ENCODE measurements at places on chromosomes 6 and 20. TPM values are rescaled to one million over a fixed set of nuclear protein-coding genes. Genes with fewer than 3 reads are reported as not detected.

- no peaks in the 10 kb centered on the region for H3K36me3 ChIP-seq
- H3K4me3 ChIP-seq = no peak overlapping the region
- DNase-seq = no peak
- peaks cover 19% of the 10 kb centered on the region for H3K4me1 ChIP-seq
- no peak overlapping the region for H3K27ac ChIP-seq
- H3K27me3 ChIP-seq = peaks cover 35% of the 10 kb centered on the region
Observed at GRCh38 chr6:168273441-168274036, 46.0 kb downstream of the DACT2 start.

DNA sequence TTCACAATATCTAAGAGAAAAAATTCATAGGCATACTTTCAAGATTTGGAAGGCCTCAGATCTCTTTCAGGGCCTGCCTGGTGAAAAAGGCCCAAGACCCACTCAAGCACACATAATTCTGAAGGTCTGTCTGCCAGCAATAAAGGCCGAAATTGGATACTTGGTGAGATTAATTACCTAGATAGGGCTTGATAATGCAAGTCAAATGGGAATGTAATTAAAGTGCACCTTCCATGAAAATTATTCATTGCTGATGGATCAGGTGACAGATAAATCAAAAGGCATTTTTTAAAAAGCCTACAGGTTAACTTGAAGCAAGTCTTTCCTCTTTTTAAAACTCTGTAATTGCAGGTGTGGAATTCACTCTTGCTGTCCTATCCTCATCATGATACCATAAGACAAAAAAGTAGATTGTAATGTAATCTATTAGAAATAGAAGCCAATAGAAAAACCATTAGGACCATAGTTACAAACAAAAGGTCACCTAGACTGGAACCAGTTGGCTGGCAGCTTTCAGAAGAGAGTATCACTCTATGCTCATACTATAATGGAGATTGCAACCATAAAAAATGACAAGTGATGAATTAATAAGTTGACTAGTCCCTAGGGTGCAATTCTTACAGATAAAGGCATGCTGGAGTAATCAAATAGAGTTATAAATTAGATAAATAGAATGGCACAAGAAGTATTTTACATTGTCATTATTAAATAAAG is 77.3 kb downstream of the EPHA7 start:
- no peak for DNase-seq
- H3K4me3 ChIP-seq = no peak overlapping the region
- no peaks in the 10 kb centered on the region for H3K36me3 ChIP-seq
- H3K4me1 ChIP-seq = no peaks in the 10 kb centered on the region

Gene LPA
- not detected for total RNA-seq

- H3K36me3 ChIP-seq = no peaks in the 10 kb centered on the region
- H3K27me3 ChIP-seq = peaks cover 75% of the 10 kb centered on the region
- no peak overlapping the region for H3K27ac ChIP-seq
- DNase-seq = no peak
- no peak overlapping the region for H3K4me3 ChIP-seq
Observed at GRCh38 chr20:38256021-38256420, 4.5 kb downstream of the KIAA1755 start.

Gene TOX2
- not detected for total RNA-seq
